ENCODE measurements at places on chromosomes 16 and 17. TPM values are rescaled to one million over a fixed set of nuclear protein-coding genes. Genes with fewer than 3 reads are reported as not detected.

DNA sequence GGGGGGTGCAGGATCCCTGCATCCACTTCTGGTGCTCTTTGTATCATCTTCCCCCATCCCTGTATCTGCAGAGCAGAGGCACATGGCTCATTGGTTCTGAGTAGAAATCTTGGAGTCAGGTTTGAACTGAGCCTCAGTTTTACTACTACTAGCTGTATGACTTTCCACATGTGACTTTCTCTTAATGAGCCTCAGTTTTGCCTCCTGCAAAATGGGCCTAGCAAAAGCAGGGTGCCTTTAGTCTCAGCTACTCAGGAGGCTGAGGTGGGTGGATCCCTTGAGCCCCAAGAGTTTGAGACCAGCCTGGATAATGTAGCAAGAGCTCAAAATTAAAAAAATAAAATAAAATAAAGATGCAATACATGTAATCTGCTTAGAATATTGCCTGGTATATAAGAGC, 81.4 kb downstream of the SDR42E1 start:
- no peak for DNase-seq

The LPO gene
- not detected for total RNA-seq

The PSMC5 gene
- total RNA-seq = 57.7 TPM

- no peak for DNase-seq
These were observed 1.0 kb downstream of the HOXB2 start for GRCh38 chr17:48543854-48544348.

The KRT9 gene
- total RNA-seq = not detected

DNA sequence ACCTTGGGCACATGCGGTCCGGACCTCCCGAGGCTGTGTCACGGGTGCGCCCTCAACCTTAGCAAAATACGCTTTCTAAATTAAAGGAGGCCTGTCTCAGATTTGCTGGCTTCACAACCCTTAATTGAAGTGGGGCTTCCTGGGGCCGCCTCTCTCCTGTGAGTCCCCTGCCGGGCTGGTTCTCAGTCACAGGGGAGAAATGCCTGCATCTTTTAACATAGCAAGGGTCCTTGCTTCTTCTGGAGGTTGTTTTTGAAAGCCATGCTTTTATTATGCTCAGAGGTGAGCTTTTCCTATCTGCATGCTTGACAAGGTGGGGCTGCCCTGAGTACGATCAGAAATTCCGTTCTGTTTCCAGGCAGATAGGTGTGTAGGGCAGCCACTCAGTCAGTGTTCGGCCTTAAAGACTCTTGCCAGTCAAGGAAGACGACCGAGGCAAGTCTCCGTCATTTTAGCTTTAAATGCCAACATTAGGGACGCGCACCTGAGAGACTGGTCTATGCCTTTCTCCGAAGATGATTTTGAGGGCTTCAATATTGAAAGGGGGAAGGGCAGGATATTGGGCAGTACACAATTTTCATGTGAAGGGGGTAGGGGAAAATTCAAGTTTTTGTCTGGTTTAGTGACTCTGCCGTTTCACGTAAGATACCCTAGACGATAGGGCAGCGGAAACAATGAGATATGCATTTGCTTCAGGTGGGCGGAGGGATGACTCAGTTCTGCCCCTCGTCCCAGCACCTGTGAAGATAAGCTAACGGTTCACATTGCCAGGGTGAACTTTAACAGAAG, 5.5 kb upstream of the SLC7A5 start:
- no peak for DNase-seq

DNA sequence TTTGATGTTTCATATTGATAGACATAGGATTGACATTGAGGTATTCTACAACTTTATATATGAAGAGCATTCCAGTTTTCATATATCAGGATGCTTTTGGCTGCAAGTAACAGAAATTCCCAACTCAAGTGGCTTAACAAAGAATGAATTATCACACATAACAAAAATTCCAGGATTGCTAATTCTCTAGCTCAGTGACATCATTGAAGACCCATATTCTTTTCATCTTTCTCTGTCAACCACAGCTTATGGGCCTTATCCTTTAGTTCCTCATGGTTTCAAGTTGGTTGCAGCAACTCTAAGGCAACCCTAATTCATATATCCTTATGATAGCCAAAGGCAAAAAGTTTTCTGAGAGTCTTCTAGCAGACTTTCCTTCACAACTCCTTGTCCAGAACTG, 91.5 kb upstream of the HAS3 start:
- DNase-seq = peak; percentile 5

DNA sequence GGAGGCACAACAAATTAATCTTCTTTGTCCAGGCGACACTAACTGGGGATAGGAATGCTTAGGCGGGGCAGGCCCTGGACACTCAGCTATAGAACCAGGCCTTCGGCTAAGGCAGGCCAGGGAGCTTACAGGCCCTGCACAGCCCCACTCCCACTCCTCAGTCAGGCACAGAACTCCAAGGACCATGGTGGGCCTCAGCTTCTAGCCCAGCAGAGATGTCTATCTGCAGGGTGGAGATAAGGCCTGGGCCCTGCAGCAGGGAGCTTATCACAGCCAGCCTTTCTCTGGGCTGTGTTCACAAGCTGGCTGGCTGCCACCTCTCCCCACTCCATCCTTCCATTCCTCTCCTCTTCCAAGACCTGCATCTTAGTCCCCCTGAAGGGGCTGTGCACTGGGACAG, 68.1 kb downstream of the TMEM132E start:
- DNase-seq = no peak

DNA sequence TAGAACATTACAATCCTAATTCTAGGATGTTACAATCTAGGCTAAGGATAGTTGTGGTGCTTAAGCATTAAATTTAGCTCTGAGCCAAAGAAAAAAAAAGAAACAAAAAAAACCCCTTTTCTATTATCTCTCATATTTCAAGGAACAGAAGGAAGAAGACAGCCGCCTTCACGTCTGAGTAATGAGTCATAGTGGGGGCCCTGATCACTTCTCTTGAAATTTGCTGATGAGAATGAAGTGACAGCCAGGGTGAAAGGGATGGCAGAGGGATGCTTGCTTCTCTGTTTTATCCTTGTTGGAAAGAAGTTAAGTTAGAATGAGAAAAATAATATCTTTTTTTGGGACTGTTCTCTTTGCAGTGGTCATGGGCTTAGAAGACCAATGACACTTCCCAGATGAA, 82.6 kb upstream of the MPHOSPH6 start:
- DNase-seq = no peak

GRCh38 chr17:8875436-8875835, 8.0 kb upstream of the PIK3R6 start:
- no peak for DNase-seq

The KRT15 gene
- 0.09 TPM for total RNA-seq

DNA sequence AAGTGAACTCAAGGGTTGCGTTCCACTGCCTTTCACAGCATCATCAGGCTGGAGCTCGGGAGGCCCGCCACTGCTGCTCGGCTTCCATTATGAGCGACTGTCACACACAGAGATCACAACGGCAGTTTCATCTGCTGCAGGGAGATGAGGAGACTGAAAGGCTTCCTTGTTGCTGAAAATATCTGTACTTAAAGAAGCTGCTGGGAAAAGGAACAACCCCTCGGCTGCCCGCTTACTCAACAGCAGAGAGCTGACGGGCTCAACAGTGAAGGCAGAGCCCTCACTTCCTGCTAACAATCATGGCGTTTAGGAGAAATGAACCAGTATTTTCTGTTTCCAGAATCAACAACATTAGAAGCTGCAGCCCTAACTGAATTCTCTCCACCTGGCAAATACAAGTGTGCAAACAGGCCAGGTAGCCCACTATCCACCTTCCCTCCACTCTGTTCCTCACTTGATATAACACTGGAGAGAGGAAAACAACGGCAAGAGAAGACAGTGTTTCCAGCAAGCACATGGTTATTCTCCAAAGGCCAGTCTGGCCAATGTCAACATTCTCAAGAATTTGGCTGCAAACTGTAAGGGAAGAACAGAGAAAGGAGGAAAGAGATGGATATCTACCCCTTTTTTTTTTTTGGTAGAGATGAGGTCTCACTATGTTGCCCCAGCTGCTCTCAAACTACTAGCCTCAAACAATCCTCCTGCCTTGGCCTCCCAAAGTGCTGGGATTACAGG, 33.7 kb downstream of the MBTPS1 start:
- no peak for DNase-seq

The PYCARD gene
- 1.4 TPM for total RNA-seq

DNA sequence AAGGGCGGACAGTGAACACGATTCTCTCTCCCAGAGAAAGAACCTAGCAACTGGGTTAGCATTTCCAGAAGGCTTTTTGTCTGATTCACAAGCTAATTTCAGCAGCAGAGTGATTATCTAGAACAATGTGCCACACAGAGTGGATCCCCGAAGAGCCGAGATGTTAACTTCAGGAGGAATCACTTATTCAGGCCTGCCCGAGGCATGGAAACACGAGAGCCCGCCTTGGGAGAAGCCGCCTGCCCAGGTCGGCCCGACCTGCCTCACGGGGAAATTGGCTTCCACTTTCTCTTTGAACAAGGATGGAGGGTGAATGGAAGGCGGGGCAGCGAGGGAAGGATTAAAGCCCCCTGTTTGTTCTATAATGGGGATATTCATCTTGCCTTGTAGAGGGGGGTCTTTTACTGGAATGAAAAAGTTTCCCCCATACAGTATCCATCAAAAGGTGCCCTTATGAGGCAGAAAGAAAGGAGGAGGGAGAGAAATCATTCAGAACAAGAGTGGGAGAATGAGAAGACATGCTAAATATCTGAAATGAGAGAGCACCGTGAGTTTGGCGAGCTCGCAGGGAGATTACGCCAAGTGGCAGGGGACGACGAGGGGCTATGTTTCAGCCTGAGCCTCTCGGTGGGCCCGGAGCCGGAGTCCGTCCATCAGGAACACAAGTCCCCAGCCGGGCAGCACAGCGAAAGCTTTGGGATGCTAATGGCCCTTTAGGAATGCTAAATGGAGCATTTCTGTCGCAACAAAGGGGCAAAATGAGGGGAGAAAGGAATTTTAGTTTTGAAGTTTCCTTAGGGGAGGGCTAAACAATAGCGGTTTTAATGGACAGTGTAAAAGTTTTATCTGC, 33.0 kb downstream of the NTN1 start:
- DNase-seq = no peak

DNA sequence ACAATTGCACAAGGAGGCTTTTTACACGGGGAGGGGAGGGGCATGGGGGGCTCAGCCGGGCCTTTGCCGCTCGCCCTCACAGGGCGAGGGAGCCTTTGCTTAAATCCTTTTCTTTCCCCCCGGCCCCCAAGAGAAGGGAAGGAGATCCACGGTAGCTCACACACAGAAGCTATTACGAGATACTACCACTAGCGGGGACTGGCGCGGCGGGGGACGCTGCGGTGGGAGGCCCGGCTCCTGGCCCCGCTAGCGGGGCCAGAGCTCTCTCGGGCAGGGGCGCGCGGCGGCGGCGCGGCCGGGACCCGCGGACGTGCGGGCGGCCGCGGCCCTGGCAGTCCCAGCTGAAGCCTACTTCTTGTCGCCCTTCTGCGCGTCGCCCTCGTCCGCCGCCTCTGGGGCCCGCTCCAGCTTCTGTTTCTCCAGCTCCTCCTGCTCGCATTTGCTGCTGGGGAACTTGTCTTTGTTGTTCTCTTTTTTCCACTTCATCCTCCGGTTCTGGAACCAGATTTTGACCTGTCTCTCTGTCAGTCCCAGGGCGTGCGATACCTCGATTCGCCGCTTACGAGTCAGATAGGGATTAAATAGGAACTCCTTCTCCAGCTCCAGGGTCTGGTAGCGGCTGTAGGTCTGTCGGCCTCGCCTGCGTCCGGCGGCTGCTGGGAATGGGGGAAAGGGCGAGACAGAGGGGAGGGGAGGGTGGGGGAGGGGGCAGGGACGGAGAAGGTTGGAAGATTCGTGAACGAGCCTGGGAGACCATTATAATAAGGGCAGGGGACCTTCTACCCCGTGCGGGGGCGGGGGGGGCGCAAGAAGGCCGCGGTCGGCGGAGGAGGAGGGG, 2.0 kb downstream of the HOXB8 start:
- DNase-seq = no peak

DNA sequence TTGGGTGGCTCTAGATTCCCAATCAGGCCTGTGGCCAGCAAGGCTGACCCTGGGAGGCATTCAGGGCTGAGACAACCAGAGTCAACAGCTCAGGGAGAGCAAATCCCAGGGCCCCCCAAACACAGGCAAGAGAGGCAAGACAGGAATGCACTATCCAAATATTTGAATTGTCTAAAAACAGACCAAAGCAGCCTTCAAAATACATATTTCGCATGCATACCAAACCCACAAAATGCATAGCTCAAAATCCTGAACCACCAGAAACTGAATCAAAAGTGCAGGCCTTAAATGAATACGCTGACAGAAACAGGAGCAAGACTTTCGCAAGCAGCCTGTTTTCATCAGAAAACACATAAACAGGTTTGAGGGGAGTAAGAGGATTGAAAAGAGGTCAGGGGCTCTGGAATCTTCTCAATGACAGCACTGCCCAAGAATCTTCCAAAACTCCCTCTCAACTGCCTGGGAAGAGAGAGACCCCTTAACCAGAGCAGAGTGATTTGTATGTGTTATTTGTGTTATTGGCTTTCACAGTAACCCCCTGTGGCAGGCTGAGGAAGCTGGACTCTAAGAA, 213.6 kb upstream of the CDH5 start:
- no peak for DNase-seq

GRCh38 chr16:24677388-24677787, 52.1 kb upstream of the TNRC6A start:
- DNase-seq = no peak

GRCh38 chr16:4386951-4387565, 15.4 kb downstream of the VASN start:
- DNase-seq = peak; percentile 62

- peak; percentile 90 for DNase-seq
These were observed 24.2 kb downstream of the STAT5A start for GRCh38 chr17:42312285-42313130.

The ACSM2A gene
- total RNA-seq = not detected

The TPSAB1 gene
- total RNA-seq = not detected

DNA sequence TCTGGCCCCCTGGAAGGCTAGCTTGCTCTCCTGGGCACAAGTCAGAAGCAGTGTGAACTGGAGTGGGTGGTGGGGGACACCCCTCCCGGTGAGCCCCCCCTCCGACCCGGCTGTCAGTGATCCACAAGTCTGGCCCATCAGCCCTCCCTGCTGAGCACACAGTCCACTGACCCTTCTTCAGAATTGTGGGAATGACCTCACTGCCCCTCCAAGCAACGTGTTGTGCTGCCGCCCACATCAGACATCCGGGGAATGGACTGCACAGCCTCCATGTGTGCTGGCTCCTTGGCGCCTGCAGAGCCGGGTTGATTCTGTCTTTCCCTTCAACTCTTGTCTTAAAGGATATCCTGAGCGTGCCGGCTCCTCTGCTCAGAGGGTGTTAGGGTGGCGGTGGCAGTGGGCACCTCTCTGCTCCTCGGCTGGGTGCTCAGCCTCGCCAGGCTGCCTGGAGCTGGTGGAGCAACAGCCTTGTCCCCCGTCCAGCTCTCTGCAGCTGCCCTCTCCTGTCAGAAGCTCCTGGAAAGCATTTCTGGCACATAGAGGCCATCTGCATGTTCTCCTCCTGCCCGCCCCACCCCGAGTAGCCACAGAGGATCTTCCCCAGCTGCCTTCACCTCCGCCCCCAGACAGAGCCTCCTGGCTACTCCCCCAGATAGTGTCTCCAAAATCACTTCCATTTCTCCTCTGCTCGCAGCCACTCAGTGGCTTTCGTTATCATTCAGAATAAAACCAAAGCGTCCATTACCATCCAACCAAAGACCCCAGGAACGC, 19.8 kb downstream of the NPTX1 start:
- peak; percentile 46 for DNase-seq

All from cardiac muscle cell (in vitro differentiated cells and primary cell).